Skeletal muscle cell (primary cell): ENCODE measurements at places on chromosomes 1 and 21.

DNA sequence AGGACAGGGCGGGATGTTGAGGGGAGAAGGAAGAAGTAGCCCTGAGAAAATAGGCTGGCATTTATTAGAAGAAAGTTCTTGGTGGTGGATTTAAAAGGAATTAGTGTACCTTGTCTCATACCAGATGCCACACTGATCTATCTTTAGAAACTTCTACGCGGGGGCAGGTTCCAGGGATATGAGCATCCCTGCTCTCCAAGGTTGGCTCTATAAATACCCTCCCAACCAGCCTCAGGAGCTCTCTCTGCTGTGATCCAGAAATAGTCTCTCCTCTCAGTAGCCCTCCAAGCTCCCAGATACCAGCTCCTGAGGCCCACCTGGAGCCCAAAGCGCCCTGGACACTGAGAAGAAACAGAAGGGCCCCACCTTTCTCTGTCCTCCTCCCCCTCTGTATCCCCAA, 128.3 kb upstream of the TNR start:
- DNase-seq, result no peak

- no peak for DNase-seq
These were observed 14.1 kb upstream of the NUAK2 start for GRCh38 chr1:205335692-205336091.

DNA sequence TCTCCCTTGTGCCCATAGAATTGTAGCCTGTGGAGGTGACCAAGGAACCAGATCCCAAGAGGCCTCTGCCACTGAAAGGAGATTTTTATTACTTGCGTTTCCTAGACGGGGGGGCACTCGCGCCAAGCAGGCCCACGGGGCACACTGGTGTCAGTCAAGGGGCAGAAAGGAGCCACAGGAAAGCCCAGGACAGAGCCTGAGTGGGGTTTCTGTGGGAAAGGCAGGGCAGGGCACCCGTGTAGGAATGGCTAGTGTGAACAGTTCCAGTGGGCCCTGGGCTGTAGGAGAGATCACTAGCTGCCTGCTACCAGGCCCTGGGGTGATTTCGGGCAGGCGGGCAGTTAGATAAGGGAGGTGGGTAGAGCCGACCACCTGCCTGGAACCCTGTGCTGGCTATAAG, 70.8 kb downstream of the ADARB1 start:
- DNase-seq, result no peak

- peak; percentile 88 for DNase-seq
These were observed 84.9 kb upstream of the ARHGEF16 start for GRCh38 chr1:3369446-3370076.
